Mesenteric fat pad (tissue), 1 donor: ENCODE measurements at places on chromosomes 7 and 10. TPM values are rescaled to one million over a fixed set of nuclear protein-coding genes. Genes with fewer than 3 reads are reported as not detected.

CDK14 gene
- 47.2 TPM for total RNA-seq

PTPN20 gene
- 0.74 TPM for total RNA-seq

PILRA gene
- 14.5 TPM for total RNA-seq

GRCh38 chr7:130349911-130350782 is 5.5 kb downstream of the CPA5 start:
- DNase-seq: no peak

- peak; percentile 73 for DNase-seq
Observed at GRCh38 chr10:131644864-131645658, 255.7 kb upstream of the PPP2R2D start.

DNA sequence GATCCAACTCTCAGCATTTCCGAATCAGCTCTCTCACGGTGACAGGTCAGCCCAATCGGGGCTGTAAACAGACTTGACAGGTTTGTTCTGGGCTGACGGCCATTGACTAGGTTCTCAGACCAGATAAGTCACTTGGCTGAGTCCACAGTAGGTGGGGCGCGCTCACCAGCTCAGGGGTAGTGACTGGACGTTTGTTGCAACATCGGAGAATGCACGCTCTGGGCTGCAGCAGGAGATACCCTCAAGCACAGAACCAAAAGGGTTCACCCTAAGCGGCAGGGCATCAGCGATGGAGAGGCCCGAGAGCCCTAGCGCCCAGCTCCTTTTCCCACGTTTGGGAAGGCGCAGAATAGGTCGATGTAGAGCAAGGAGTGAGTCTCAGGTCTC is 1.8 kb downstream of the KLLN start:
- DNase-seq: peak; percentile 90
